Stimulated activated CD4-positive, alpha-beta T cell treated with anti-CD3 and anti-CD28 coated beads, Interleukin-15, amount 100 ng/mL, for 48 hours (primary cell): ENCODE measurements at places on chromosomes 16 and 17.

DNA sequence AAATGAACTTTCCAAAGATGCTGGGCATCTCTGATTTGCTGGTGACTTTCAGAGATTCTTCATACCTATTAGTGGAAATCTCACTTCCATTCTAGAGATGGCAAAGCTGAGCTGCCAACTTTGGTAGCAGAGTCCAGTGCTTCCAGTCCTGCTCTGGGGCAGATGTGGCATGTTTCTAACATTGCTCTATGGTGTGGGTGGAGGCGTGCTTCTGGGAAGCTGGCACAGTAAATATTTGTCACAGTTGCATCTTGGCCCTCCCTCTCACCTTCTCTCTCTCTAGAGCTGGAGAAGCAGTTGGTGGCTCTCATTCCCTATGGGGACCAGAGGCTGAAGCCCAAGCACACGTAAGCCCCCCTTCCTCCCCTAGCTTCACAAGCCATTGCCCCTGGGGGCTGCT lies 1.9 kb downstream of the TMEM106A start:
- no peak for DNase-seq

DNA sequence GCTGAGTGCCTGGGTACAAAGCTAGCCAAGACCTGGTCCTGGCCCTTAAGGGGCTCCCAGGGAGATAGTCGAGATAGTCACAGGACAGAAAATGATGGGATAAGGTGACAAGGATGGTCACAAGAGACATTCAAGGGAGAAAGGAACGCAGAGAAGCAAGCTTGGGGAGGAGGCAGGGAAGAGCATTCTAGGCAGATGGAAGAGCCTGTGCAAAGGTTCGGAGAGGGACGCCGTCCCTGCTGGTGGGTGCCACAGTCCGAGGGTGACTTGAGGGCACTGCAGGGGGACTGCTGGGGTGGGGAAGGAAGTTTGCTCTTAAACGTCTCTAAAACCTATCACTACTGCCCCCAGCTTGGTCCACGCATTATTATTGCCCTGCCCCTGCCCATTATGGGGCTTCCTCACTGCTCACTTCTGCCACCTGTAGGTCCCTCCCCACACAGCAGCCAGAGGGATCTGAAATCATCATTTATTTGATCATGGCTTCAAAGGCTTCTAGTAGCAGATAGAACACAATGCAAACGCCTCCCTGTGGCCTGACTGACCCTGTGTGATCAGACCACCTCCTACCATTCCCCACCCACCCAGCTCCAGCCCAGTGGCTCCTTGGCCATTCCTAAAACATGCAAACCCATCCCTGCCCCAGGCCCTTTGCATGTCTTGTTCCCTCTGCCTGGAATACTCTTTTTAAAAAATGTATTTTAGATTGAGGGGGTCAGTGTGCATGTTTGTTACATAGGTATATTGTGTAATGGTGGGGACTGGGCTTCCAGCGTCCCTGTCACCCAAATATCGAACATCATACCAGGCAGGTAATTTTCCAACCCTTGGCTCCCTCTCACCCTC lies 60.3 kb downstream of the RMI2 start:
- DNase-seq = peak; percentile 10

- no peak for DNase-seq
Observed at GRCh38 chr16:73122604-73123391, 74.9 kb upstream of the ZFHX3 start.

DNA sequence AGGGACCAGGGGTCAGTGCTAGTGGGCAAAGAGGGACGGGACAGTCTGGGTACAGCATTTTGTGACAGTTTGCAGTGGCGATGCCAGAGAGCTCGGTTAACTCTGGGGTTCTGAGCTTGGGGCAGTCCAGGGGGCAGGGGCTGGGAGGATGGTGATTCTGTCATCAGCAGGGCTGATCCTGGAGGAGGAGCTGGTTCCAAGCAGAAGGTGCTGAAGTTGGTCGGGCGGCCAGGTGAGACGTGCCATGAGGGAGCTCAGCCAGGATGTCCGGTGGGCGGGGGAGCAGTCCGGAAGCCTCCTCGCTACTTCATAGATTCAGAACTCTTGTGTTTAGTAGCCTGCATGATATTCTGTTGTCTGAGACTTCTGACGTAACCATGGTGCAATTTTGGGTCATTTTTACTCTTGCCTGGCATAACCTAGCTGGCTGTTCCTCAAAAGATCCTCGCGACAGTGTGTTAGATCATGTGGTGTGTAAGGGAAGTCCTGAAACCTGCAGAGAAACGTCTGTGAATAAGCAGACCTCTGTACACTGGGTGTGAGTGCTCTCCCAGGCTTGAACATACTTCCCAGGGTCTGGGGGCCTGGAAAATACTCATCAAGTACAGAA lies 122.0 kb downstream of the CLEC16A start:
- no peak for DNase-seq

DNA sequence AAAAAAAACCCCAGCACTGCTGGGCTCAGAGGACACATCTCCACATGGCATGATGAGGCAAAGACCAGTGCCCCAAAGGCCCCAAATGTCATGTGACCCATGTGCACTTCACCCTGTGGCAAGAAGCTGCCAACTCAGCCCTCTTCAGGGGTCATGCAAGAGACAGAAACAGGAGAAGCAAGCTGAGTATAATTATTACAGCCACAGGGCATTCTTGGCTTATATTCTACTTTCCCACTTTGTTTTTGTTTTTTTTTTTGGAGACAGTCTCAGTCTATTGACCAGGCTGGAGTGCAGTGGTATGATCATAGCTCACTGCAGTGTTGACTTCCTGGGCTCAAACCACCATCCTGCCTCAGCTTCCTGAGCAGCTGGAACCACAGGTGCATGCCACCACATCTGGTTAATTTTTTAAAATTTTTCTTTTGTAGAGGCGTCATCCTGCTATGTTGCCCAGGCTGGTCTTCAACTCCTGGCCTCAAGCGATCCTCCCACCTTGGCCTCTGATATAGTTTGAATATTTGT lies 32.7 kb upstream of the LITAF start:
- DNase-seq = no peak

GRCh38 chr16:19132898-19133297 lies 19.1 kb downstream of the ITPRIPL2 start:
- no peak for DNase-seq

GRCh38 chr16:70582280-70582978 lies 58.8 kb downstream of the SF3B3 start:
- DNase-seq = no peak

- DNase-seq = no peak
Observed at GRCh38 chr16:2285731-2286191, 17.8 kb upstream of the RNPS1 start.
